ENCODE measurements at places on chromosomes 4 and X. TPM values are rescaled to one million over a fixed set of nuclear protein-coding genes. Genes with fewer than 3 reads are reported as not detected.

DTHD1 gene
- not detected for total RNA-seq

COL4A6 gene
- 10.4 TPM for total RNA-seq

ENPP6 gene
- 0.23 TPM for total RNA-seq

TLR2 gene
- total RNA-seq, result 1.5 TPM

IL9R gene
- 0.28 TPM for total RNA-seq

MAMLD1 gene
- total RNA-seq, result 0.11 TPM

TRPC3 gene
- 0.57 TPM for total RNA-seq

YTHDC1 gene
- total RNA-seq, result 94.5 TPM

RAB33A gene
- total RNA-seq, result 3.9 TPM

AADAT gene
- 7.7 TPM for total RNA-seq

NRK gene
- total RNA-seq, result 8.3 TPM

MAP7D2 gene
- total RNA-seq, result 1.0 TPM

SYTL5 gene
- 0.38 TPM for total RNA-seq

DNA sequence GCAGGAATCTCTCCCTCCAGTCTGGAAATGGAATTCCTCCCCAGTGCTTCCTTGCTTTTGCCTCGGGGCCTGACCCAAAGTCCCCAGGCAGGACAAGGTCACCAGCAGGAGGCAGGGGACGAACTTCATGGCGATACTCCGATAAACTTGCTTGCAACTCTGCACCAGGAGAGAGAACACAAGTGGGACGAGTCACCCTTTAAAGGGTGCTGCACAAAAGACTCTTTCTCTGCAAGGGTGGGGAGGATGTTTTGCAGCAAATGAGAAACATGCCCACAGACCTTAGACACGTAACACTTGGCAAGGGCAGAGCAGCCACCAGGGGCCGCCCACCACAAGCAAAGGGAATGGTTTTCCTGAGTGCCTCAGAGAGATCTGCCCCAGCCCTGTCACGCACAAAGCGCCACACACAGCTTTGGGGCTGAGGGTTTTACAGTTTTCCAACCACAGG lies at the start of gene FGFBP2:
Gene FGFBP2 (minus strand): TSS at position 175 of the 451 bp plus-strand sequence. CDS start 46 bp downstream, at position 129.
- peak; percentile 78 for DNase-seq

GRCh38 chr4:139227729-139228404 lies 50.8 kb upstream of the ELF2 start:
- peak; percentile 39 for DNase-seq

DNA sequence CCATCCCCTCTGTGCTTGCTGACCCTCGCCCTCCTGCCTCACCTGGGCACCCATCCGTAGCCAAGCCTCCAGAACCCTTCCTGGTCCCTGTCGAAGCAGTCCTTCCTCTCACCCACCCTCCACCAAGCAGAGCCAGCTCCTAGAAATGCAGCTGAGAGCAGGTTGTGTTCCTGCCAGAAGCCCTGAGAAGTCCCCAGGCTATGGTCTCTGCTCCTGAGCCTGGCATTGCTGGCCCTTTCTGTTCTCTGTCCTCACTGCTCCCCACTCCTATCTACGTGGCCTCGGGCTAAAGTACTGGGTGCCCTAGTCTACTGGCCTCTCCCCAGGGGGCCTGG lies 2.1 kb upstream of the CPZ start:
- DNase-seq, result no peak

- no peak for DNase-seq
These were observed 53.2 kb upstream of the C4orf54 start for GRCh38 chr4:99710681-99711345.

- DNase-seq, result no peak
These were observed 283.6 kb downstream of the RPA4 start for GRCh38 chrX:97167333-97167732.

GRCh38 chr4:158462611-158463010 lies 59.1 kb upstream of the RXFP1 start:
- DNase-seq, result no peak

GRCh38 chr4:3613967-3614730 lies 81.9 kb upstream of the LRPAP1 start:
- DNase-seq, result no peak

DNA sequence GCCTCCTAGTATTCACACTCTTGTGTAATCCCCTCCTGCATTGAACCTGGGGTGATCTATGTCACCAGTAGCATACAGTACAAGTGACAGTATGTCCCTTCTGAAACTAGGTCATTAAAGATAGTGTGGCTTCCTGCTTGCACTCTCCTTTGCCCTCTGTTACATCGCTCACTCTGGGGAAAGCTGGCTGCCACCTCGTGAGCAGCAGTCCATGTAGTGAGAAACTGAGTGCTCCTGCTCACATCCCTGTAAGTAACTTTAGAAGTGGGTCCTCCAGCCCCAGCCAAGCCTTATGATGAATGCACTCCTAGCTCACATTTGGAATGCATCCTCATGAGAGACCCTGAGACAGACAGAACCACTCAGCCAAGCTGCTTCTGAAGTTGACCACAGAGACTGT lies 89.8 kb upstream of the TNIP3 start:
- DNase-seq, result no peak

GRCh38 chrX:641671-642435 lies 11.3 kb downstream of the SHOX start:
- DNase-seq, result peak; percentile 55

GRCh38 chr4:152680988-152681603 lies 1.3 kb upstream of the TMEM154 start:
- no peak for DNase-seq

DNA sequence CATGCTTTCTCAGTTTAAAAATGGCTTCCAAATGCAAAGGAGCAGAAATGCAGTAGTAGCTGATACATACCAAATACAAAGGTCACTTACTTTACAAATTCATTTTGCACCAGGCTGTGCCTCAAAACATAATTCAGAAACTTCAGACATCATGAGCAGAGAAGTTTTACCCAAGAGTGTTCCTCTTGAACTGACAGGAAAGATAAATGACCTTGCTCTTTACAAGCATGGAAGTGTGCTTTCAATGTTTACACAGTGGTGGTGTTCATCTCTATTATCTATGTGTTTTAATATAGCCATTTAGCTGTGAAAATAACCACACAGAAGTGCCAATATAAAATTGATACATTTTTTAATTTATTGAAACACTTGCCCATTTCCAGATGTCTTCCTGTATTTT lies 383.4 kb downstream of the ANKRD50 start:
- DNase-seq, result no peak

DNA sequence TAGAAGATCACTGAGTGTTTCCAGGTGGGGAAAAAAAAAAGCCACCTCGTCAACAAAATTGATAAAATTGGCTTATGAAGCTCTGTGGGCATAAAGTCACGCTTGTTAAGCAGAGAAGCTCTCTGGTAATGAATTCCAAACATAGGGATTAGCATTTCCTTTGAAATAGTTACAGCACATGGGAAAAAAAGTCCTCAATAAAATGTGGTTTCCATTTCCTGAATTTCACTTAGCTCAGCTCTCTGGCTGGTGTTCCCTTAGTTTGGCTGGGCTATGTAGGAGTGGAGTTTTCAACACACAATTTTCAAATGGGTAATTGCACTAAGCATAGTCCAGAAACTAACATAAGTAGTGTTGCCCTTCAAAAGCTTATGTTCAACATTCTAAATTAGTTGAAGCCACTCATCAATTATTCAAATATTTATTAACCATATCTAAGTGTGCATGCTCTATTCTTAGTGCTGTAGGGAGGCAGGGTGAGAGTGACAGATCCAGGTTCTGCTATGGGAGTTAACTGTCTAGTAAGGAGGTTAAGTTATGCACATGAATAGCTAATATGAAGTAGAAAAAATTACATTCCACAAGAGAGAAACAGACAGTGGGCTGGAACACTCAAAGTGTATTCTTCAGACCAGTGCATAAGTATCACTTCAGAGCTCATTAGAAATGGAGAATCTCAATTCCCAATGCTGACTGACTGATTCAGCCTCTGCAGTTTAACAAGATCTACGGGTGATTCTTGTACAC lies 445.7 kb downstream of the SMARCA1 start:
- DNase-seq, result no peak

- DNase-seq, result no peak
These were observed 33.2 kb upstream of the ARMCX4 start for GRCh38 chrX:101452056-101452455.

DNA sequence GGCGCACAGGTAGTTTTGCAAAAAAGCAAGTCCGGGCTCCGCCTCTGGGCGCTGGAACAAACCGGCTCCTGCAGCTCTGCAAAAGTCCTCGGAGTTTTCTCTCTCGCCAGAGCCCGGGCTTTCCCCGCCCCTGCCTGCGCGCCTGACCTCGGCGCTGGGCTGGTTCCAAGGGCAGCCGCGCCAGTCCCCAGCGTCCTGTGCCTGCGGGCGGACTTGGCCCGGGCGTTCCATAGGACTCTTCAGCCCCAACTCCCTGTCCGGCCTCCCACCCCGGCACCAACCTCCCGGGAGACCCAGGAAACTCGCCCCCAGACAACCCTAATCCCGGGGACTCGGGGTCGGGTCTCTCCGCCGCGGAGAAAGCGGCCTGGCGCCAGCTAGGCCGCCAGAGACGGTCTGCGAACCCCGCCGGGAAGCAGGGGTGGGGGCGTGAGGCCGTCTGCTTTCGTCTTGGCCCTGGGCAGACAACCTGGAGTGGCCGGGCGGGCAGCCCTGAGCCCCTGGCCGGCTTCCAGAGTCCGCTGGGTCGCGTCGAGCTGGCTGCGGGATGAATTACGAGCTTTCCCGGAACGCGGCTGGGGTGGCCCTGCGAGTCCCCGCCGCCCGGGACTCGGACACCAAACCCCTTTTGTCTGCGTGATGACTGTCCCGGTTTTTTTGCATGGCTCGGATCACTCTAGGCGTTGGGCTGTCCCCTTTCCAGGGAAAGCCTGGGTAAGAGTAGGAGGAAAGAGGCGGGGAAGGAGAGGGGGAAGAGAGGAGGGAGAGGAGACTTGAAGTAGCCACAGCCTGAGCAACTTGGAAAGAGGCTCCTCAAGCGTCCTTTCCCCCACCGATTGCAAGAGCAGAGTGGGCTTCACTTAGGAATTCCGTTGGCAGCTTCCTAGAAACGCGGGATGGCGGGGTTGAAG lies 916 bp downstream of the MXRA5 start:
- DNase-seq, result peak; percentile 60

GRCh38 chr4:16513876-16514275 lies 287.6 kb upstream of the TAPT1 start:
- DNase-seq, result no peak

DNA sequence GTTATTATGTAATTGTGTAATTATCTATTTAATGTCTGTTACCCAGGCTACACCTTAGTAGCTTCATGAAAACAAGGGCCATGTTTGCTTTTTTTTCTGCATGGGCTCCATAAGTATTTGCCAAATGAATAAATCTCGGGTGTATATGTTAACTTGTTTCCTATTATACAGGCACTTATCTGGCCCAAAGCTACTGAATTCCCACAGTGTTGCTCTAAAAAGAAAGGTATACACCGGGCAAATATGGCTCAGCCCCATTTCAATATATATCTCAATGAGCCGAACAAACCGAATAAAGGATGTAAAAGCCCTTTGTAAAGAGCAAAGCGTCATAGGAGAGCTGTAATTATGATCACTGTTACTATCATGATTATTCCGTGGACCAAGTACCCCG lies 767 bp downstream of the PAQR3 start:
- DNase-seq, result no peak

DNA sequence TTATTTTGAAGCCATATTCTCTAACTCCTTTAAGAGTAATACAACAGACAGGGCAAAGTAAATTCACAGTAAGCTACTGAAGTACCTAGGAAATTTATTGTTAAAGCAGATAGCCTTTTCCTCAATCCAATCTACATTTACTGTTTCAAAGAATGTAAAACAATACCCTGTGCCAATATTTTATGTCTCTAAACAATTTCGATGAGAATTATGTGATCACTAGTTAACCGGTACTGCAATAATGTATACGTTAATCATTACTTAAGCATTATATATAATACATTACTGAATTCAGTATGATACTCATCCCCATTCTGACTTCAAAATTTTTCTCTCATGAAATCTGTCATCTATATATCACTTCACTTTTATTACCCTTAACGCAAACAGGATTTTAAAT lies 28.5 kb downstream of the KLHL13 start:
- no peak for DNase-seq

GRCh38 chr4:21656832-21657231 lies 291.7 kb downstream of the KCNIP4 start:
- DNase-seq, result no peak

GRCh38 chrX:79330022-79330421 lies 37.1 kb downstream of the ITM2A start:
- no peak for DNase-seq

GRCh38 chr4:25421816-25422525 lies 44.9 kb downstream of the ANAPC4 start:
- no peak for DNase-seq

GRCh38 chr4:5069901-5070300 lies 18.6 kb downstream of the STK32B start:
- DNase-seq, result no peak

DNA sequence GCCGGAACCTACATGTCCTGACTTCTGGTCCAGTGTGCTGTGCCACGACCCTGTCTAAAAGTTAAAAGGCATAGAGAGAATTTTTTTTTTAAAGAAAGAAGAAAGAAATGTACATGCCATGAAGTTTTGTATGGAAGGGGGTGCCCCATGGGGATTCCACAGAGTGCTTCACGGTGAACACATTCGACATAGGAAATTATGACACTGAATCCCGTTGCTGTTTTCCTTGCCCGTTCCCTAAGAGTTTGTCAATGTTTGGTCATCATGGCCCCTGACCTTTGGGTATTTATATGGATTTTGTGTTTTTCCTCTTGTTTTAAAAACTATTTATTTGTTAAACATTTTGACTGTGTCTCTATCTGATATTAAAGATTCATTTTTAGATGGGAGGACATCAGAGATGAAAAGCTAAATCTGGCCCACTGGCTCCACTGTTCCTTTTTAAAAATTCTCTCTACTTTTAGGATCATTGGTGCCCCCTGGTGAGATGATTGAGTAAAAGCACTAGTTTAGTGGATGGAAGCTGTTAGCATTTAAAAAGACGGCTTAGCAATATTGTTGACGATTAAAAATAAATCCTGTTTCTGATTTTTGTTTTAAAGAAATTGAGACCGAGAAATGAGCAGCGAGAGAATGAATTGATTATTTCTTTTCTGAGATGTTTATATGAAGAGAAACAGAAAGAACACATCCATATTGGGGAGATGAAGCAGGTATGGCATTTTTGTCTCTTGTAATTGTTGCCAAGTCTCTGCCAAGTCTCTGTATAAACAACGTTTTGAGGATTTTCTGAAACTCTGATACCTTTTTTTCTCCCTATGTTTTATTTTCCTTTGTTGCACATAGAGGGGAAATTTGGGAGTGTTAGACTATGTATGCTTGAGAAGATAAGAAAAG lies 75.0 kb downstream of the PTTG2 start:
- no peak for DNase-seq

GRCh38 chr4:154942176-154942575 lies 161.1 kb downstream of the RBM46 start:
- no peak for DNase-seq

DNA sequence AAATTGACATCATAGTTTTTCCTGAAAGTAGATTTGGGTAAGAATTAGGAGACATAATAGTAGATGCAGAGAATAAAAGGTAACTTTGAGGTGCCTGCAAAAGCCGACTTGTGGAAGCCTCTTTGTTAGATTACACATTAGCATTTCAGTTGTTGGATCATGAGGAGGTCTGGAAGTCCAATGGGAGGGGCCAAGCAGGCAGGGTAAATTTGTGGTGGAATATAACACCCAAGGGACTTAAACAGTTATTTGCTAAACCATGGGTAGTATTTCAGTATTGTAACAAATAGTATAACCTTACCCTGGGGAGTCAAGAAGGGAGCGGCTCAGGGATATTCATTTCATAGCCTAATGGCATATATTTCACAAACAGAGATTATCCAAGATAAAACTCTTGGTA lies 810.7 kb upstream of the AMOT start:
- DNase-seq, result no peak

- no peak for DNase-seq
These were observed 47.4 kb downstream of the NRK start for GRCh38 chrX:105869701-105870100.
